Fibroblast of mammary gland (primary cell): ENCODE measurements at places on chromosomes 7 and 10.

GRCh38 chr10:30510932-30511700 is 77.1 kb downstream of the MAP3K8 start:
- no peak for DNase-seq

- DNase-seq: no peak
Observed at GRCh38 chr7:2192831-2193534, 39.8 kb downstream of the MAD1L1 start.

- DNase-seq: peak; percentile 87
Observed at GRCh38 chr10:17782921-17783665, 26.1 kb upstream of the MRC1 start.

DNA sequence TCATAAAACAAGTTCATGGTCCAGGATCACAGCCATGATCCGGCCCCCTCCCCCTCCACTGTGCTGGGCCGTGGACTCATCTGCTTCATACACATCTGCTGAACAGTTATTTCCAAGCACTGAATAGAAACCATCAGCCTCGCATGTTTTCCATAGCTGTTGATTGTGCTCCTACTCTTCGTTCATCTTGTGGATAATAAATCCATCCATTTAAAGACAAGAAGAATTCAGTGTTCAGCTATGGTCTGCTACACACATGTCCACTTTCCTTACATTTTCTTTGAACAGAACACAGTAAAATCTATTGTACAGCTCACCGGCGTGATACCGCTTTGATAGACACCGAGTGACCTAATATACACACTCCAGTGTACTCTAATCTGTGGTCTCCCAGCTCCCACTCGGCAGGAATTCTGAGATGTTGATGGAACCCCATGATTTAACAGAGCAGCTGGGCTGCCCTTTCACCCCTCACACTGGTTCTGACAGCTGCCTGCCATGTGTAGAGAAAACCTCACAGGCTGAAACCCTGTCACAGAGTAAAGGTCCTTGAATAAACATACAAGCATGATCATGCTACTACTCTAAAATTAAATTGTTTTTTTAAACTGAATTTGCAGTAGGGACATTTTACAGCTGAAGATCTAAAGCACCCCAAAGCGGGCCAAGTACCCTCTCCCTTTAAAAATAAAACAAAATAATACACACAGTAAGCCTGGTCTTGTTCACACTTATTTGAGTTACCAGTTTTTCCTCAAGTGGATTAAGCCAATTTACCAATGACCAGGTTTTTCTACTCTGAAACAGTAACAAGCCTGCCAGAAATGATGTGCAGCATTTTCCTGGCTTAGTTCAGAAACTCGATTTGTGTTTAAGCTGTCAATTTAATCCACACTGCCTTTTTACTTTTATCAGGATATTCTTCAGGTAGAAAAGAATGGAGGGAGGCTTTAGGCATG is 95.1 kb upstream of the FZD1 start:
- DNase-seq: peak; percentile 49

DNA sequence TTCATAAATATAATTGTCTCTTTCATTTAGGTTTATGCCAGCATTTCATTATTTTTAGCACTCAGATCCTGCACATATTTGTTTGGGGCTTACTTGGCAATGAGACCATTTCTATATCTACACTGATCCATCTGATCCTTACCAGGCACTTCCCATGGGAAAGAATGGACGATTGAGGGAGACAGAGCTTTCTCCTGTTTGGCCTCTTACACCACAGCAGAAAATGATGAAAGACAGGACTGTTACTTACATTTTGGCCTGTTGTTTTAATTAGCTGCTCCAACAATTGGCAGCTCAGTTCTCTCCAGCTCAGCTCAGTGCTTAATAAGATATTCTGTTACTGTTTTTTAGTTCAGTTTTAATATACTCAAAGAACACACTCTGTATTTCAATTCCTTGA is 77.6 kb upstream of the RSU1 start:
- peak; percentile 22 for DNase-seq

DNA sequence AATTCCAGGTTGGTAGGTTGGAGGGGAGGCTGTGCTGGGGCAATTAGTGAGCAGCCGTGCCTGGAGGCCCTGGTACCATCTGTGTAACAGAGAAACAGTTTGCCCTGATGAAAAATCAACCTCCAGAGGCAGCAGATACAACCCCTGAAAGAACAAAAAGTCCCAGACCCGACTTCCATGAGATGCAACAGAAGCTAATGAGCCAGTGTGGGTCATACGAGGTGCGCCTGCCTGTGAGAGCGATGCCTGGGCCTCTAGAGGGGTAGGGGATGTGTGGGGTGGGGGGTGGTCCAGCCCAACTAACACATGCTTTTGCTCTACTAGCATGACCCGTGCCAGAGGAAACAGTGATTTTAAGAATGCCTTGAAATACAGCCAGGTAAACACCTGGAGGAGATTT is 39.3 kb downstream of the CELF2 start:
- no peak for DNase-seq
